ENCODE measurements at places on chromosomes 7 and 10.

GRCh38 chr7:154916381-154916780 lies 86.5 kb downstream of the PAXIP1 start:
- no peak for DNase-seq

DNA sequence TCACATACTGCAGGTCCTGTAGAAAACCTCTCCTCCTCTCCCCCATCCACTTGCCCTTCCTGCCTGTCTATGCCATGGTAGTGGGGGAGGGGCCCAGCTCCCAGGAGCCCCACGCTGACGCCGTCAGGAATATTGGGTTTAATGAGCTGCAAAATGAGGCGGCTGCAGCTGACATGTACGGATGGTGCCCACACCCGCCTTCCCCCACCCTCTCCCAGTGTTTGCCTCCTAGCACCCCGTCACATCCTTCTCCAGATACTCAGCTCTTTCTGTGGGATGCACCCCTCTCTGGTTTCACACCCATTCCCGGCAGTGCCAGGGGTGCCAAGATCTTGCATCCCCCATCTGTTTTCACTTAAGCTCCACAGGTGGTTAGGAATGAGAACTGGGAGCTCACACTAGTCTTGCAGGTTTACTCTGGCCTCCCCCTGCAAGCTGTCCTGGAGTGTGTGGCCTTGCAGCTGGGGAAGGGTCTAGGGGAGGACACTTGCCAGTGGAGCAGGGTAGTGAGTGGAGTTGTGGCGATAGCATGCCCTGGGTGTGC lies 26.1 kb downstream of the GBX1 start:
- no peak for DNase-seq

- DNase-seq = no peak
Measured at GRCh38 chr10:5165738-5166137, 19.2 kb downstream of the AKR1C8 start.

- DNase-seq = no peak
Measured at GRCh38 chr10:63683686-63684085, 162.5 kb downstream of the REEP3 start.

GRCh38 chr7:87151002-87151728 lies 1.1 kb upstream of the DMTF1 start:
- no peak for DNase-seq

DNA sequence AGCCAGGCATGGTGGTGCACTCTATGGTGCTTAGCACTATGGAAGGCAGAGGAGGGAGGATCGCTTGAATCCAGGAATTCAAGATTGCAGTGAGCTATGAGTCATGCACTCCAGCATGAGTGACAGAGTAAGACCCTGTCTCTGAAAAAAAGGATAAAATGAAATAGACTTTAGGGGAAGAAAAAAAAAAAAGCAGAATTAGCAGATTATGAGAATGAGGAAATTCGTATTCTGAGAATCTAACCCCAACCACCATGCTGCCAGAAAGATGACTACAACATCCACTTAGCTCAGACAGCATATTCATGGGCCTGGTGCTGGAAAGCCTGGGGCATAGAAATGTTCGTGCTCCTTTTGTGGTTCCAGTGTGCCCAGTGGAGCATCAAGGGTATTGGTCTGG lies 63.3 kb downstream of the TMEM26 start:
- no peak for DNase-seq

- no peak for DNase-seq
Measured at GRCh38 chr10:97267671-97268070, 24.8 kb downstream of the ARHGAP19 start.

DNA sequence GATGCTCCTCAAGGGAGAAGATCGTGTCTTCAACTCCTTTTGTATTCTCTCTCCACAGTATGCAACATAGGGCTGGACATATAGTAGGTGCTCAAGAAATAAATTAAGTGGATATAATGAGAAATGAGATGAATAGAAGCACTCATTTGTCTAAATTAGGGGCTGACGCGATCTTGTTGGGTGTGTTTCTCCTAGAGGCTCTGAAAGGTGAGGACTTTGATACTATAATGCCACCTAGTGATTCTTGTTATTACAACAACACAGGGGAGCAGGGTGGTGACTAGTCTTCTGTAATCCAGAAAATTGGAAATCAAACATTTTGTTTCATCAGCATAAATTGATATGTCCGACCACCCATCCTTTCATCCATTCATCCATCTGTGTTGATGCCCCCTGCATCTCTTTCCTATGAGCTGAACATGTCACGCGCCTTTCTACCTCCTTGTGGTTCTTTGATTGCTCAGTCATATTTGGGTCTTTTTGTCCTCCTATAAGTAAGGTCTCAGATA lies 3.5 kb upstream of the CFAP58 start:
- DNase-seq = no peak

GRCh38 chr7:107725138-107725740 lies 18.7 kb upstream of the CBLL1 start:
- DNase-seq = no peak

- DNase-seq = no peak
Measured at GRCh38 chr10:3835770-3836169, 50.8 kb upstream of the KLF6 start.

DNA sequence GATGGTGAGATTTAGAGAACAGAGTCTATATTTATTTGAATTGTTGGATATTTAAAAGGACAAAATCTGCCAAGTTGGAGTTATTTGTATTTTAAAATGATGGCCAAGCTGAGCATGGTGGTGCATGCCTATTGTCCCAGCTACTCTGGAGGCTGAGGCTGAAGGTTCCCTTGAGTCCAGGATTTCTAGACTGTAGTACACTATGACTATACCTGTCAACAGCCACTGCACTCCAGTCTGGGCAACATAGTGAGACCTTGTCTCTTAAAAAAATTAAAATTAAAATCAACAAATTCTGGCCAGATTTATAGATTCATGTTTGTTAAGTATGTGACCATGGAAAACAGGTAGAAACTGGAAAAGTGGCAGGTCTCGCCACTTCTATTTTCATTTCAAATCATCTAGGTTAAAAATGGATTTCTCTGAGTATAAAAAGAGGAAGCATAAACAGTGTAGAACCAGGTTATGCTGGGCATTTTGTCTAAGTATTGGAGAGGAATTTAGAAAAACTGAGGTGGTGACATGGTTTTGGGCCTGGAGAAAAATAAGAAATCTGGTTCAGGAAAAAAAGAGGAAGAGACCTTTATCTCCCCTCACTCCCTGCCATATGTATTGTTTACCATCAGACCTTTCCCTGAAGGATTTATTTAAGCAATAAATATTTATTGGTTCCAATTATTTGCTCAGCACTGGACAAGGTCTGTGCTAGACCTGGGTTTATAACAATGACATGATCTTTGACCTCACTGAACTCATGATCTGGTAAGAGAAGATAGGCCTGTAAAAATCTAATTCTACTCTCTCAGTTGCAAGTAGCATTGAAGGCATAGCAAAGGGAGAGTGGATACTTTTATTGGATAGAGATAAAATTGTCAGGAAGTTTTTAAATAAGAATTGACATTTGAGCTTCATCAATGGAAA lies 134.2 kb downstream of the TSPAN12 start:
- no peak for DNase-seq

- no peak for DNase-seq
Measured at GRCh38 chr7:158424531-158424930, 163.1 kb downstream of the PTPRN2 start.

DNA sequence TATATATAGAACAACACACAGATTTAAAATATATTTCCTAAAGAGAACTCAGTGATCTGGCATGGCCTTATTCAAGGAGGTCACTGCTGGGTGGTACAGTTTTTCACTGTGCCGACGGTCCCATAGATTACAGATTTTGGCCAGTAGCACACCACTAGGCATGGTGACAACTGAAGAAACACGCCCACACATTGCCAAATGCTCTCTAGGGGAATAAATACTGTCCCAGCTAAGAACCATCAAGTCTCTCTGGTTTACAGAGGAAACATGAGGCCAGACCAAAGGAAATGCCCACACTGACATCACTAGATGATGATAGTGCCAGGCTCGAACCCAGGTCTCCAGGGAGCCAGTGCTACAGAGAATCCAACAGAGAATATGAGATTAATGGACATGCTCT lies 316.8 kb downstream of the ELMO1 start:
- no peak for DNase-seq

- DNase-seq = no peak
Measured at GRCh38 chr7:130793855-130794618, 60.0 kb upstream of the KLF14 start.

DNA sequence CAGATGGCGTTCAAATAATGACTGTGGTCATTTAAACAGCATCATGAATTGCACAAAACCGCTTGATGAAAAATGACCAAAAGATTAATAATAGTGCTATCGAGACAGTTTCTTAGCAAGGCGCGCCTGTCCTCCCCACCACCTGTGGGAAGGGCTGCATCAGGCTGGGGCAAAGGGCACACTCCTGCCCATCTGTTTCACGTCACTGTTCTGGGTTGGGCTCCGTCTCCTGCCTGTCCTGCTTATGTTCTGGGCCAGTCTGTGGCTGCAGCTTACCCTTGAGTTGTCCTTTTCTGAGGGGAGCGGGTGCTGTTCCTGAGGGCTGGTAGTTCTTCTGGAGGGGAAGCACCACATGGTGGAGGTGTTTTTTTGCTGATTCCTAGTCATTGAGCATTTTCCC lies 13.3 kb downstream of the RBM17 start:
- no peak for DNase-seq

- DNase-seq = no peak
Measured at GRCh38 chr10:69014171-69014570, 25.6 kb downstream of the KIFBP start.

GRCh38 chr10:102538811-102539210 lies 35.0 kb downstream of the SUFU start:
- no peak for DNase-seq

DNA sequence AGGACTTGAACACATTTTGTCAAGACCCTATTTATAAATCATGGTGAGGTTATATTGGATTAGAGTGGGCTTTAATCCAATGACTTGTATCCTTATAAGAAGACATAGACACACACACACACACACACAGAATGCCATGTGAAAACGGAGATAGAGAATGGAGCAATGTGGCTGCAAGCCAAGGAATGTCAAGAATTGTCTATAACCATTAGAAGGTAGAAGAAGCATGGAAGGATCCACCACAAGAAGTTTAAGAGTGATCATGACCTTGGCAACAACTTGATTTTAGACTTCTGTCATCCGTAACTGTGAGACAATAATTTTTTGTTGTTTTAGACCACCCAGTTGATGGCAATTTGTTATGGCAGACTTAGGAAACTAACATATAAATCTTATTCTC lies 514.2 kb downstream of the TFEC start:
- DNase-seq = no peak

DNA sequence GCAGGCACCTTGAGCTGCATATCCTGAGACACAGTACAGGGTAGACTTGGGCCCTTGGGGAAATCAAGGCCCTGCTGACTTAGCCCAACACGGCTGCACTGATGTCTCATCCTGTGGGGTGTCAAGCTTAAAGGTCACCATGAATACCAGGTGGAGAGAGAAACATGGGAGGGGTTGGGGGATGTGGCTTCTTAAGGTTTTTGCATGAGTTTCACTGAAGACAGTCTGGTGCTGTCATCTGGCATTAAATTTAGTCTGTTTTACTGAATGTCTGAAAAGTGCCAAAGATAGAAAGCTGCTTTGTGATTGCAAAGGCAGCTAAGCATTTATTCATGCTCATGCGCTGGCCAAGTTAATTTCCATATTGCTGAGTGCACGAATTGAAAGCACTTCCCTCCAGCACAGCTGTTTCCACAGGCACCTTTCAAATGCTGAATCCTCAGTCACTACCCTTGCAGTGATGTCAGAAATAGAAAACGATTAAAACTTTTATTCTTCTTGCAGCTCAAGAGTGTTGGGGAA lies 102.1 kb downstream of the OSBPL3 start:
- DNase-seq = no peak

GRCh38 chr10:67723601-67724000 lies 27.6 kb upstream of the CTNNA3 start:
- DNase-seq = no peak

- no peak for DNase-seq
Measured at GRCh38 chr10:95097805-95098204, 28.5 kb upstream of the CYP2C8 start.
